ENCODE measurements at places on chromosomes 7 and 10. TPM values are rescaled to one million over a fixed set of nuclear protein-coding genes. Genes with fewer than 3 reads are reported as not detected.

PILRA gene
- 0.89 TPM for total RNA-seq

TBXAS1 gene
- 2.4 TPM for total RNA-seq

GDF2 gene
- not detected for total RNA-seq

CTBP2 gene
- total RNA-seq, result 60.3 TPM

OR2A12 gene
- total RNA-seq, result not detected

CCDC6 gene
- total RNA-seq, result 48.5 TPM

LGI1 gene
- total RNA-seq, result not detected

TDRD1 gene
- total RNA-seq, result not detected

SLC26A4 gene
- total RNA-seq, result 0.46 TPM

FFAR4 gene
- not detected for total RNA-seq

PPP3CB gene
- total RNA-seq, result 43.4 TPM

PDE6C gene
- total RNA-seq, result not detected

MEIG1 gene
- total RNA-seq, result not detected

OGDH gene
- total RNA-seq, result 79.6 TPM

LOXL4 gene
- 240 TPM for total RNA-seq

AGAP6 gene
- total RNA-seq, result 4.8 TPM

SGMS1 gene
- total RNA-seq, result 25.8 TPM

TRUB1 gene
- total RNA-seq, result 34.7 TPM

WDFY4 gene
- total RNA-seq, result not detected

RET gene
- 0.74 TPM for total RNA-seq

SUFU gene
- 8.2 TPM for total RNA-seq

DKK1 gene
- total RNA-seq, result 266 TPM

LIPK gene
- not detected for total RNA-seq

NFE2L3 gene
- 72.5 TPM for total RNA-seq

RINT1 gene
- total RNA-seq, result 15.4 TPM

CDH23 gene
- under 0.01 TPM for total RNA-seq

MEOX2 gene
- total RNA-seq, result not detected

FMC1 gene
- total RNA-seq, result 3.8 TPM

ANXA8 gene
- total RNA-seq, result 4.5 TPM

POLR3A gene
- total RNA-seq, result 16.9 TPM

HTR5A gene
- total RNA-seq, result not detected

ABCA13 gene
- total RNA-seq, result 0.09 TPM

SEMA4G gene
- total RNA-seq, result 1.2 TPM

Measured in smooth muscle cell of the umbilical artery (primary cell).